ENCODE measurements at places on chromosomes 6 and 20.

DNA sequence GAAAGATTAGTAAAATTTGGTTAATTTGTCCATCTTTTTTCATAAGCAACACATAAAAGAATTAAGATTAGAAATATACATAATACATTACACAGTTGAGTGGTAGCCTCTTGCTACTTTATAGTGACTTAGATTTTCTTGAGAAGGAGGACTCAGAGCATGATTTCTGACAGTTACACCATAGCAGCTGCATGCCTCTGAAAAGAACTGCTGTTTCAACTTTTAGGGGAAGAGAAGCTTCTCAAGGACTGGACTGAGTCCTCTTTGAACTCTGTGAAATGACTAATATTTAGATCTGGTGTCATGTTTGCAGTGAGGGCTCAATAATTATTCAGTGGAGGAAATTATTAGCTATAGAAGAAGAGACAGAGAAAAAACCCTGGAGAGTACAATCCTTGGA lies 272.5 kb downstream of the BTBD9 start:
- no peak for DNase-seq

- no peak for DNase-seq
Observed at GRCh38 chr6:26336355-26337198, 28.4 kb upstream of the BTN3A2 start.

DNA sequence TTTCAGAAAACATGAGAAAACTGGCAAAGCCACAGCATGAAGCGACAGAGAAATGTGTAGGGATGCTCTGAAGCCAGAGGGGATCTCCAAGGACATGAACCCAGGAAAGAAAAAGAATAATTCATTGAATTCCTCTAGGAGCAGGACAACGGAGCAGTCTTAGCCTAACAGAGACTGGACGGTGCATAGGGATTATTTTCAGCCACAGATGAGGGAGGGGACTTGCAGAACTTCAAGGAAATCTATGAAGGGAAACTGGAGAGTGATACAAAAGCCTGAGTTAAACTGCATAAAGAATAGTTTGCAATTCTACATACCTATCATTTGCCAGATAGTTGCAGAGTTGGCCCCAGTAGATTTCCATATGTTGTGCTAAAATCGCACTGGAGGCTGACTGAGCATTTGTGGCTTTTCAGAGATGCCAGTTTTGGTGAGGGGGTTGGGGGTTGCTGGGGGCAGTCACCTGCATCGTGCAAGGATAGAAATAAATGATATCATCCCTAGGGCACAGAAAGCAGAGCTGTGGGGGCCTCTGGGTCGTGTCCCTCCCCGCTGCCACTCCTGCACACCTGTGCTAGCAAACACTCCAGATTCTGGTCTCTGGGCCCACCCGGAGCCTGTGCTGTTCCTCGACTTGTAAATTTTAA lies 443.2 kb upstream of the JARID2 start:
- no peak for DNase-seq

DNA sequence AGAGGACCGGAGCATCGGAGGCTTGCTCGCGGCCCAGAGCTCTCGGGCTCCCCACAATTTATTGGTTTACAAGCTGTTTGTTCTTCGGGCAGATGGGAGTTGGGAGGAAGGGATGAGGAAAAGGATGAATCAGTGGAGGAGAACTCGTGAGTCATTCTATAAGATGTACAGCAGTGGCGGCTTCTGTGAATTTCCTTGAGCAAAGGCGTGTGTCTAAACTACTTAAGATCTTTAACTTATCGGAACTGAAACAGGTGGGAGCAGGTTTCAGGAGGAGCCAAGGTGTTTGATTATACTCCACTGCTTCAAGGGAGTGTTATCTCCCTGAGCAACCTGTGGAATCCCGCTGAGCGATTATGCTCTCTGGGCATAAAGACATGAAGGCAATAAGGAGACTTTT lies 50.5 kb upstream of the IBTK start:
- DNase-seq, result no peak

DNA sequence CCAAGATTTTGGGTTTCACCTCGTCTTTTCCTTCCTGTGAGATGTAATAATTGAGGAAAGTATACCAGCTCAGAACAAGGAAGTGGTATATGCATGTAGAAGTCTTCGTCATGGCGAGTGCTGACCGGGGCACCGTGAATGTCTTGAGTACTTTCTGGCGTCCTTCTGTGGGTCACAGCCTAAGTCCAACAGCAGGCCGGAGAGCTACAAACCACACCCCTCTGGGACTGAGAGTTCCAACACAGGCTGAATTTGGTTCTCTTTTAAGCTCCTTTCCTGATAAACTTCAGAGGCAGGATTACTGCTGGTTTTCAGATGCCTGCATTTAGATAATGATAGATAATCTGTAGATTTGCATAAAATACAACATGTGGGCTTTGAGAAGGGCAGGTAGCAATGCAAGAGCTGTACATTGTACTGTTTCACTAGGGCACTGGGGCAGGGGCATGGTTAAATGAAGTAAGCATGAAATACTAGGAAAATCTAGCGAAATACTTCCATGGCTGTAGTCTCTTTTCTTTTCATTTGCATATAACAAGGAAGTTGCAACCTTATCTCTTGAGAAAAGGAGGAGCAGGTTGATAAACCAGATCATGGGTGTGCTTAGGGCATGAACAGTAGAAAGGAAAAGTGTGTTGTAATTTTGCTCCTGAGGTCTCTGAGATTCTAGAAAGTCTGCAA lies at the start of gene ADTRP:
Gene ADTRP, minus strand, starts transcription at position 156 of the 681 bp plus-strand sequence. Its CDS starts 44 bp downstream, at position 112.
- no peak for DNase-seq

- DNase-seq, result no peak
Observed at GRCh38 chr6:47303861-47304260, 5.8 kb downstream of the TNFRSF21 start.

DNA sequence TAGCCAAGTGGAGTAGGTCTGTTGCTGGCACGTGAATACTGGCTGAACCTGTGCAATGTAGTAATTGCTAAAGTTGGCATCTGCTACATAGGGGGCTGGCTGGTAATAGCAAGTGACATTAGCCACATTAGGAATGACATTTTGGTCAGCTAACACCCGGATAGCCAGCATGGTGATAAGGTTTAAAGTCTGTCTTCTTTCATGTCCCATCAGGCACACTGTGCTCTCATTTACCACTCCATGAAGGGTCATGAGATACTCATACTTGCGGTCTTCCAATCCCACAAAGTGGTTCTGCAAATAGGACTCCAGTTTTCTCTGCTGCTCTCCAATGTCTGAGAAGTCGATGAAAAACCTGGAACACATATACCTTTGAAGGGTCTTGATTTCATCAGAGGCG lies 2.8 kb downstream of the TENT5A start:
- no peak for DNase-seq

DNA sequence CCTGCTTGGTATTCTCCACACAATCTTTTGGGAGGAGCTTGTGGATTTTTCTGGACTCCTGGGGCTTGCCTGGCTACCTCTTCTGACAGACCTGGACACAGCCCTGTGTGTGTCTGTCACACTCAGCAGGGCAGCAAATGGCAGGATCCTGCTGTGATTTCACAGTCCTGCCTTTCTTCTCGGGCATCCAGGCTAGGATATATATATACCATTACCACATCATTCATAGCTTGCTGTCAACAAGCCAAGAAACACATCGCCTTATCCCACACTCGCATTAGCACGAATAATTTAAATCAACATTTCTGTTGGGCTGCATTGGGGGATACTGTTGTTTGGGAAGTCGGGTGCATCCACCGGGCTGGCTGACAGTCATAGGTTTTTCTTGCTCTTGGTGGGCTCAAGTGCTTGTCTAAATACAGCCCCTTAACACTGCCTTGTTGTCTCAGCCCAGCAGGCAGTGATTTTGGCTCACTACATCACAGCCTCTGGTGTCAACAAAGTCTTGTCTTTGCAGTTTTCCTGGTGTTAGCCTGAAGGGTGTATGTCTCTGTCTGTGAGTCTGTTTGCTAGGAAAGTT lies 154.9 kb upstream of the FERMT1 start:
- no peak for DNase-seq

DNA sequence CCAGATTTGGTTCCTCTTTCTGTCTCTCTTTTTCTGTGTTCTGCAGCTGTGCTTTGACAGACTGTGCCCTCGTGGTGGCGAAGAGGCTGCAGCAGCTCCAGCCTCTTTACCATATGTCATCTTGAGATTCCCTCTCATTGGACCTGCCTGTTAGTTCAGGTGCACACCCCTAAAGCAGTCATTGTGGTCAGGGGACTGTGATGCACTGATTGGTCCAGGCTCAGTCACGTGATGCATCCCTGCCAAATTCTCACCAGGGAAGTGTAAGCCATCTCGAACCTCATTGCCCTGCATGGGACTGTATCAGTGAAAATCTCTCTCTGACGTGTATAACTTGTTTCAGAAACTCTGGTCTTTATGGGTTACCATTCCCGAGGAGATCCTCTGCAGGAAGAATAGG lies 160.3 kb downstream of the EYA2 start:
- no peak for DNase-seq

GRCh38 chr6:89260310-89260709 lies 43.2 kb upstream of the GABRR1 start:
- DNase-seq, result no peak

- no peak for DNase-seq
Observed at GRCh38 chr6:52511572-52512151, 65.2 kb downstream of the TRAM2 start.

DNA sequence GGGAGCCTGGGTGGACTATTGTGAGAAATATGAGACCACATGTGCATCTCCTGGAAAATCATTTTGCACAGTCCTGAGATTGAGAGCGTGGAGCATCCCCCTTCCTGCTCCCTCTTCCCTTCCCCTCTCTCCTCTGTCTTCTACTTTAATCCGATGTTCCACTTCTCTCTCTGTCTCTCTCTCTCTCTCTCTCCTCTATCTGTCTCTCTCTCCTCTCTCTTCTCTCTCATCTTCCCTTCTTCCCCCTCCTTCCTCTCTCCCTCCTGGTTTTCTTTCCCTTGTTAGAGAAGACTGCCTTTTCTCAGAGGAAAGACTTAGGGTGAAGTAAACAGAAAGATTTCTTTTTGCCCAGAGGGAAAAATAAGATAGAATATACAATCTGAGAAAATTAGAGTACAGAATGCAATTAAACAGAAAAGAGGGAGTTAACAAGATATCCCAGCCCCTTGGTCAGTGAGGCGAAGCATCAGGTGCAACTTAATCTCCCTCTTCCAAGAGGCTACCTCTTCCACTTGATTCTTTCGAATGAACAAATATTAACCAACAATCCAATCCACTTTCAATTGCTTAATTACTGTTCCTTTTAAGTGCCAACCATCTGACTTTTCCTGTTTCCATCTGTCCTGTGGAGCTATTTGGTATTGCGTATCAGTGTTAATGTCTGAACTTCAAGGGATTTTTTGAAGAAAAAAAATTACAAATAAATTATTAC lies 14.6 kb downstream of the KHDC1 start:
- no peak for DNase-seq

DNA sequence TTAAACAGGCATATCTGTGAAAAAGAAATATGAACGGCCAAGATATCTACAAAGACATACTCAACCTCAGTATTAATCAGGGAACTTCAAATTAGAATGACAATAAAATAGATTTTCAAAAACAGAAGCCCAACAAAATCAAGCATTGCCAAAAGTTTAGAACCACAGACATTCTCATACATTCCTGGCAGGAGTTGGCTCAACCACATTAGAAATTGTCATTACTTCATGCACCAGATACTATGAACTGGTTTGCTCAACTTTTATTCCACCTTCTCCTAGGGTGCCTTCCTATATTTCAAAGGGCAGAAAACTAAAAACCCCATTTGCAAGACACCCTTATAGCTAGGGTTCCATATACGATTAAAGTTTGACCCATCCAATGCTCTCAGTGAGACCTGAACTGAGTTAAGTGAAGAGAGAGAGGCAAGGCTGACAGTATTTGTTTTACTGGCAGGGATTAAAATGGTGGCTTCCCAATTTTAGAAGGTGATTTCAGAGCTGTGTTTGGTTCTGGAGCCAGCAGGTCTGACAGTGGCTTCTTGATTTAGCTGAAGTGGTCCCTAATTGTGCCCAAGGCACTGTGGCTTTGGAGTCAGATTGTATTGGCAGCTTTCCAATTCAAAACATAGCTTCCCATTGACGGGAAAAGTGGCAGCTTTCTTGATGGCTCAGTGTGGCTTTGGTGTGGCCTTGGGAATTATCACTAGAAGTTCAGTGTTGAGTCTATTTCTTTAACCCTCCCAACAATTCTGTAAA lies 77.1 kb upstream of the CDYL start:
- no peak for DNase-seq

DNA sequence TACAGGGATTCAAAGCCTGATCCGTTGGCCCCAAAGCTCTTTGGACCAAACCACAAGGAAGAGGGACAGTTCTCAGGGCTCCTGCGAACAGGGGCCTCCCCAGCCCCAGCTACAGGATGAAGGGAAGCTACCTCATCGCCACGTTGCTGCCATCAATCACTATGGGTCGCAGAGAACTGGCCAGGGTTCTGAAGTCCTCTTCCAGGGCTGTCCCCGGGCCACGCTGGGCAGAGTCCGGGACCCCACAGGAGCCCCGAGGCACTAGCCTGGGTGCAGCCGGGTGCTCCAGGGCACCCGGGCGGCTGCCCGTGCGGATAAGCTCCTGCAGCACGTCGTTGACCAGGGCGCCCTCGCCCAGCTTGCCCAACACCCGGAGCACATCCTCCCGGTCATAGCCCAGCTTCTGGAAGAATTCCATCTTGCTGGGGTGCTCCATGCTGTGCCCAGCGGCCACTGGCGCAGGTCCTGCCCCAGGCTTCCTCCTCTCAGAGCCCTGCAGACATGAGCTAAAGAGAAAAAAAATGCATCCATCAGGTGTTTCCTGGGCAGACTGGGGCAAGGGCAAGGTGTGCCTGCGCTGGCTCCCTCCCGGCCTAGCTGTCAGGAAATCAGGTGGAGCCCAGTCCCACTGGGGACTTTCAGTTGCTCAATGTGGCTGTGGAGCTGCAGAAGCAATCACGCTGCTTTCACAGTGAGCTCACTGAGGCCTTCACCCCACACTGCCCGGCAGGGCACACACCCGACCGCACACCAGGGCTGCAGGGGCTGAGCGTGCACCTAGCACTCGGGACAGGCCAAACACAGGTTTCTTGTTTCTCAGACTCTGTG lies 10.5 kb downstream of the ZC3H12D start:
- DNase-seq, result no peak

DNA sequence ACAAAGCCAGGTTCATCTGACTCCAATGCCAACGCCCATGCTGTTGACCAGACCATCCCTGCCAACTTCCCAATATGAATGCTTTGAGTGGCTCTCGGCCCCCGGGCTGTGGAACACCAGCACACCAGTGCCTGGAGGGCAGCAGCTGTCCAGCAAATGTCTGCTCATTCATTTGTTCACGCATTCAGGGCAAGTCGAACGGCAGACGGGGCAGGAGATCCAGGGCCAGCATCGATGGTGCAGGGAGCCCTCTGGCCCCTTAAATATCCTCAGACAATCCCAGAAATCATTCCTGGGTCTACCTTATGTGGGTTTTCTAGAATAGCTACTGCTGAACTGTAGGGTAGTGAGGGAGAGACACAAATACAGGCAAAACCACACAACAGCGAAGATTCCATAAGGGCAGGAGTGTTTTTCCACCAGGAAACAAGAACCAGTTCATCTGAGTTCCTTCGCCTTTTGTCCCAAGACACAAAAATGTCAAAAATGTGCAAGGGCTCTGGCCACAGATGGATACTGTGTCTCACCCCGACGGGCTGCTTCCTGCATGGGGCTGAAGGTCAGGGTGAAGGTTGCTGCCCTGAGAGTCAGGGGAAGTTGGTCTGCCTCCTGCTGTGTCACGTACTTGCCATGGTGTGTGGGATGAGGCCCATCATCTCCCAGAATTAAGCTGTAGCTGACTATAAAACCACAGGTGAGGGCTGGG lies 15.5 kb downstream of the RIPOR3 start:
- no peak for DNase-seq

- DNase-seq, result no peak
Observed at GRCh38 chr6:39424831-39425230, 102.3 kb upstream of the KCNK16 start.

- no peak for DNase-seq
Observed at GRCh38 chr6:3376064-3376463, 80.8 kb downstream of the SLC22A23 start.

- DNase-seq, result no peak
Observed at GRCh38 chr20:15195378-15195777, 858.0 kb upstream of the FLRT3 start.
